ENCODE measurements at places on chromosomes 3 and 15.

DNA sequence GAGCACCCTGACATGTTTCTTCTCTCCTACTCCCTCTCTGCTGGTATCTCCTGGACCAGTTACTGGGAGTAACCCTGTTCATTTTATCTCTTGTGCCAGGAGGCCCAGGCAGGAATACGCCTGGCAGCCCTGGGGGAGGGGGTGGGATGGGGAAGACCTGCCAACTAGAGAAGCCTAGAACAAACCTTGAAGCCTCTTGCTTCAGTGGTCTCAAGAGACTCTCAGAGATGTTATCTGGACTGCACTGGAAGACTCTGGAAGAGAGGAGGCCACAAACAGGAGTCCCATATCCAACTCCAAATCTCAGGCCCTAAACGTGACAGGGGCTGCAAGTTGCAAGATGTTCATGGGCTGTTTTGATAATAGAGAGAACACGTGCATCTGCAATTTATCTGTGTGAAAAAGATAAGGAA lies at the start of gene EPB42:
Gene EPB42, minus strand, starts transcription at position 28 of the 413 bp plus-strand sequence. CDS start 193 bp downstream, outside the sequence.
- DNase-seq, result no peak

- DNase-seq, result no peak
These were observed 53.2 kb upstream of the ADPGK start for GRCh38 chr15:72836676-72837330.

DNA sequence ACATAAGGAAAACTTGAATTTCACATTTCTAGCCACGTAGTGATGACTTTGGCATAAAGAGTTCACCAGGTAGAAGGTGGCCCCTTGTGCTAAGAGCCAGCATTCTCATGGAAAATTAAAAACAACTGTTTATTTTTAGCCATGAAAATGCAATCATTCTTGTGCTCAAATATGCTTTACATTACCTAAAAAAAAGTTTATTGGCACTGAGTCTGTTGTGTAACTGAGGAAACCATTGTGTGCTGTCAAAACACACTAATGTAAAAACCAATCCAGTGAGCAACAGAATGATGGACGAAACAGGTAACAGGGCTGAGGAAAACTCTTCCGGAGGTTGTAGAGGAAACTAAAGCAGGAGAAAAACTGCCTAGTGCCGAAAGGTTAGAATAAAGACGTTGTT lies 287.0 kb upstream of the TMC3 start:
- DNase-seq, result no peak

DNA sequence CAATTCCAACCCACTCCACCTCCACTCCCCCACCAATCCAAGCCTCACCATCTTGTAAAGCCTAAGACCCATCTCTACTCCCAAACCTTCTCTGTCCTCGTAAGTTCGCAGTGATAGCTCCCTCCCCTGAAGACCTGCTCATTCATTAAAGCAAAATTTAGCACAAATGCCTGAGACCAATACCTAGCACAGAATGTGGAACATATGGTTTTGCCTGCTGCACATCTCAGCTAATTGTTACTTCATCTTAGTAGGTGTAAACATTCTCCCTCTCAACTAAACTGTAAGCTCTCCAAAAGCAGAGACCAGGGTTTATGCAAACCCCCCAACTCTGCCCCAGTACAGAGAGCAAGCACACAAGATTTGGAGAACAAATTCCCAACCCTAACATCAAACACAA lies 20.5 kb downstream of the DCLK3 start:
- DNase-seq, result no peak

- no peak for DNase-seq
These were observed 56.0 kb downstream of the LRTM1 start for GRCh38 chr3:54871867-54872266.

DNA sequence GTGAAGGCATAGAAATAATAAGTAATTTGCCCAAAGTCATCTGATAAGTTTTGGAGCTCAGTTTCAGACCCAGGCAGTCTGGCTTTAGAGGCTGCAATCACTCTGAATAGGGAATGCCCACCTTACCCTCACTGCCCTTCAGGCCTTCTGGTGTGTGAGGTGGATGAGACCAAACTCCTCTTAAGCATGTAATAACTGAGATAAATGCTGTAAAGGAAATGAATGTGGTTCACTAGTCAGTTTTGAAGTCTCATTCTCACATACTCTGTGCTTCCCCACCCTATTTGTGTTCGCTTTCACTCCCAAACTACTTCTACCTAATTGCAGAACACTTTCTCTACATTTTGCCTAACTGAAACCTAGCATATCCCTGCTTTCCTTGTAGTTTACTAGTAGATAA lies 144.1 kb downstream of the FILIP1L start:
- DNase-seq, result no peak

DNA sequence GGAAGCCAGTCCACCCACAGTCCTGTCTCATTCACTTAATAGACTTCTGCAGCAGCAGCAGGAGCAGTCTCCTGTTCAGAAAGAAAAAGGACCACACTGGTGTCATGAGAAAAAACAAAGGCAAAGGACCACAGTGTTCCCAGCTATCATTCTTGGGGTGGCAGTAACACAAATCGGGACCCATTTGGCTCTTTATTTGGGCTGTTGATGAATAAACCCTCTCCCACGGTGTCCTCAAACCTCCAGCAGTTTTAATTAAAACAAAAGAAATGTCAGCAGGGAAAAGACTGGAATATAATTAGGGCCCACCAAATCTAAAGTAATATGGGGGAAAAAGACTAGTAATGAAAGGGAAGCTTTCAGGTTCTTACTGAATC lies 210.5 kb upstream of the SLC2A2 start:
- no peak for DNase-seq

DNA sequence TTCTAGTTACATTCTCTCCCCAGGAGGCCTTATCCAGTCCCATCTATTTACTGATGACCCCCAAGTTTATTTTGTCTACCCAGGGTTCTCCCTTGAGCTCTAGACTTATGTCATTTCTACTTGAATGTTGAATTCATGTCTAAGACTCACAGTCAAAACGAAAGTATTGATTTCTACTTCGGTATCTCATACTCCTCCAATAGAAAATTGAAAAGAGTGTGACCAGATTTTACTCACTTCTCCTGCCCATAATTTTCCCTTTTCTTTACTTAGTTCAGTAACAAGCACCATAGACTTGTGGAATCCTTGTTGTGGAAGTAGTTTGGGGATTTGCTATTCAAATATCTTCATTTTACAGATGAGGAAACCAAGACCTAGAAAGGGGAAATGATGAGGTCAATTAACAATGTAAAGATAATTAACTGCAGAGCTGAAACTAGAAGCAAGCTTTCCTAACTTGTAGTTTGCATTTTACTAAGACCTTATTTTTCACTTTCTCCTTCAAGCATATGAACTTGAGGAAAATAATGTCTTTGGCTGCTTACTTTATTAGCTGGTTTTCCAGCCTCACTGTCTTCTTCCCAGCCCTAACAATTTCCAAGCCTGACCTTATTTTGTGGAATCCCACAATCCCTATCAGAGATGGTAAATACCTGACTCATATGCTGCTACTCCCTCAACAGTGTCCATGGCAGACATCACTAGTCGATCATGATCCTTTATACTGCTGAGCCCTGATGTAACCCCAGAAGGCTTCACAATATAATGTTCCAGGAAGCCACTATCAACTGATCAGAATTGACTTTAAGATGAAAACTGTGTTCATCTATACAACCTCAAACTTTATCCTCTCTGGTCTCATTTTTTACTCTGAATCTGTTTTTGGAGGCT lies 123.9 kb upstream of the AGBL1 start:
- DNase-seq, result no peak

DNA sequence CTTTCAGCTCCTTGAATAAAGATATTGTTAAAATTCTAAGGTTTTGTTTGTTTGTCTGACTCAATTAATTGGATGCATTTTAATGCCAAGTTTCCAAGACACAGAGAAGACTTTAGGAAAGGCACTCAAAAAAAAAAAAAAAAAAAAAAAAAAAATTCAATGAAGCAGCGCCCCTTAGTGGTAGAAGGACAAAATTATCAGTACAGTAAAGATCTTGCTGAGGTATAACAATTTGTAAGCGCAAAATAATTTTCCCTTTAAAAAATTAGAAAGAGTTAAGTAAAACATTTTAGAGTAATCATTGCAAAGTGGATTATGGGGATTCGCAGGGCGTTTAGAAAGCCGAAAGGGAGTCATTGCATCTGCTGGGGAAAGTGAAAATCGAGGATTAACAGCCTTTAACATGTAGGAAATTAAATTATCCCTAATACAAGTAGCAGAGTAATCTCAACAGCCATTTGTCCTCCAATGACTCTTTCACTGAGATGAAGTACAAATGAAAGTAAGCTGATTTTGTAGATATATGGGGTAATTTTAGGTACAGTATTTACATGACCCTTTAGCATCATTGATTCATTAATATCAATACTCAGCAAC lies 5.8 kb upstream of the DIS3L start:
- peak; percentile 28 for DNase-seq

GRCh38 chr3:57078635-57079473 lies 18.4 kb downstream of the SPATA12 start:
- no peak for DNase-seq

GRCh38 chr3:76943671-76944070 lies 96.2 kb upstream of the ROBO2 start:
- DNase-seq, result no peak

DNA sequence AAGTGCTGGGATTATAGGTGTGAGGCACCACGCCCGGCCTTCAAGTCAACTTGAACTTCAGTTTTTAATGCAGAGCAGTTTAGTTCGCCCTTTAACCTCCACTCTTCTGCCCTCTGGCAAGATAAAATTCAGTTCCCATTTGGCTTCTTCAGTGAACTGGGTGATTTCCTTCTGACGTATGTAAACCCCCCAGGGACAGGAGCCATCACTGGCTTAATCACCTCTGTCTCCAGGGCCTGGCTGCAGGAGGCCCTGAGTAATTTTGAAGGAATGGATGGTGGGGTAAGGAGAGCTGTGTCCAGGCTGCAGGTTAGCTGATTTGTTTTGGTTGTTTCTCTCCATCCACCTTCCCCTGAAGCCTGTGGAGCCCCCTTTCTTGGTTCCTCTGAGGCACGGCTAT lies 11.9 kb downstream of the MCM2 start:
- no peak for DNase-seq

- no peak for DNase-seq
These were observed 2.9 kb downstream of the TRA2B start for GRCh38 chr3:185934767-185935464.

- no peak for DNase-seq
These were observed 6.2 kb downstream of the RAB8B start for GRCh38 chr15:63195569-63196015.

DNA sequence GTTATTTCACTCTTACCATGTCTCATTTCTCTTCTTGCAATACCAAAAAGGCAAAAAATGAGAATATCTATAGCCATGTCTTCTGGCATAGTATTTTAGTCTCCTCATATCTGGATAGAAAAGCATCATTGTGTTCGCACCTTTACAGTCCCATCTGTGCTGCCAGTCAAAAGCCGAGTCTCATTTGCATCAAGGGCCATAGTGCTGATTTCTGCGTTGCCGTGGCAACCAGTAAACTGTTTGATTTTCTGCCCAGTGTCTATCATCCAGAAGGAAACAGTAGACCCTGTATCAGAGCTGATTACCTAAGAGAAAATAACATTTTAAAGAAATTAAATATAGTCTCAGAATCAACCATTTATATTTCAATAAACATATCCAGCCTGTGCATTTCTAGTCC lies 86.1 kb upstream of the SERPINI2 start:
- no peak for DNase-seq

DNA sequence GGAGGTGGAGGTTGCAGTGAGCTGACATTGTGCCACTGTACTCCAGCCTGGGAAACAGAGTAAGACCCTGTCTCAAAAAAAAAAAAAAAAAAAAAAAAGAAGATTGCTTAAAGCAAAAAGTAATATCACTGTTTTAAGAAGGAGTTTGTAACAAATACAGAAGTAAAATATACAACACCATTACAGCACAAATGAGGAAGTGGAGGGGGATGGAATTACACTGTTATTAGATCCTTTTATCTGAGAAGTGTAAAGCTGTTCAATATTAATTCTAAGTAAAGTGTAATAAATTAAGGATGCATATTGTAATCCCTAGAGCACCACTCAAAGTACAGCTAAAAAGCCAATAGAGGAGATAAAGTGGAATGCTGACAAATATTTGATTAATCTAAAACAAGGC lies 47.0 kb upstream of the SNRPA1 start:
- no peak for DNase-seq

- DNase-seq, result no peak
These were observed 12.6 kb downstream of the FAM107A start for GRCh38 chr3:58564456-58565160.

- DNase-seq, result no peak
These were observed 2.7 kb downstream of the ANKRD28 start for GRCh38 chr3:15794842-15795650.

DNA sequence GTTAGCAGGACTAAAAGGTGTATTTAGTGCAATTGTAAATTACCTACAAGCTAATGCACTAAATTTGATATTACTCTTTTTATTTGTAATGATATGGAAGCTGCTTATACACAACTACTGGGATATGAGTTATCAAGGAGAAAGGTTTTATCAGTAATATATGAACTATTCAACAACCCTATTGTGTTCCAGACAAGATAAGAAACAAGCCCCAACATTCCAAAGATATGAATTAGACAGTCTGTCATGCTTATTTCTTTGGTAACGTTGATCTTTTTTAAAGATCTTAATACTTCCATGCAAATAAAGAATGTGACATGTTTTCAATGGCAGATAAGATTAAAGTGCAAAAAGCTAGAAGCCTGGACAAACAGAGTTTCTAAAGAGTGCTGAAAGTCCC lies 314.0 kb upstream of the THBS1 start:
- DNase-seq, result no peak

GRCh38 chr3:110790631-110791030 lies 281.0 kb upstream of the NECTIN3 start:
- no peak for DNase-seq

- no peak for DNase-seq
These were observed 79.8 kb upstream of the NR2E3 start for GRCh38 chr15:71730277-71731144.

DNA sequence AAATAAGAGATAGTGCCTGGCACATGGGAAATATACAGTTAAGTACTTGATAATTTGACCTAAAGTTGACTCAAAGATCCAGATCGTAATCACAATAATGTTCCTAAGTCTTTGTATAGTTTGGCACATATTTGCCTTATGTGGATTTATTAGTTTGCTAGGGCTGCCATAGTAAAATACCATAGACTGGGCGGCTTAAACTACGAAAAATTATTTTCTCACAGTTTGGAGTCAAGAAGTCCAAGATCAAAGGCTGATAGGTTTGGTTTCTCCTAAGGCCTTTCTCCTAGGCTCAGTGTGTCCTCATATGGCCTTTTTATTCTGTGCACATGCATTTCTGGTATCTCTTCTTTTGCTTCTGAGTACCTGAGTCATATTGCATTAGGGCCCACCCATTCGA lies 453.7 kb downstream of the NAALADL2 start:
- no peak for DNase-seq

DNA sequence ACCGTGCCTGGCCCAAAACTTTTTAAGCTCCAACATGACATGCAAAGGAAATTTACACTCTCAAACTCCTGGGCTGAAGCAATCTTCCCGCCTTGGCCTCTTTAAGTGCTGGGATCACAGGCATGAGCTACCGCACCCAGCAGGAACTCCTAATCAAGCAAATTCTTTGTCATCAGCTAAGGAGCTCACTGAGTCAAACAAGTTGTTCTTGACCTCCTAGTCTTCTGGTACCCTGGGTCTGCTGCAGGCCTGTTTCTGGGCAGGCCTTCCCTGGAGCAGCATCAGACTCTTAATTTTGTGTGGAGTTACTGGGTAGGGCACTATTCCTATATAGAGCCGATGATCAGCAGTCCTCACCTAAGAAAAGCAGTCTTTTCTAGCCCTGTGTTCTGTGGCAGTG lies 68.4 kb upstream of the FLNB start:
- no peak for DNase-seq

Data from T-helper 2 cell (primary cell).